ENCODE measurements at places on chromosomes 4 and X. TPM values are rescaled to one million over a fixed set of nuclear protein-coding genes. Genes with fewer than 3 reads are reported as not detected.

Gene PFKFB1
- total RNA-seq, result 0.22 TPM

Gene CTAG2
- total RNA-seq, result 0.39 TPM

Gene PHKA1
- 19.6 TPM for total RNA-seq

Gene LDB2
- total RNA-seq, result 0.11 TPM

Gene TMEM31
- total RNA-seq, result 0.39 TPM

Gene VCX3B
- not detected for total RNA-seq

Gene IL2RG
- not detected for total RNA-seq

Gene CPZ
- total RNA-seq, result 10.4 TPM

Gene ARX
- not detected for total RNA-seq

Gene STBD1
- total RNA-seq, result 2.9 TPM

Gene QRFPR
- not detected for total RNA-seq

Gene HELT
- not detected for total RNA-seq

Gene GPC3
- total RNA-seq, result 22.8 TPM

Gene SPANXN4
- not detected for total RNA-seq

Gene PRDM8
- not detected for total RNA-seq

Gene MAGEC2
- total RNA-seq, result not detected

Gene CCDC160
- total RNA-seq, result 0.79 TPM

Gene P2RY10
- not detected for total RNA-seq

Gene SLC9A7
- under 0.01 TPM for total RNA-seq

Gene MGAT4D
- total RNA-seq, result not detected

Gene SYN1
- total RNA-seq, result not detected

Gene RXFP1
- total RNA-seq, result not detected

Gene FHDC1
- total RNA-seq, result 4.7 TPM

Gene RENBP
- total RNA-seq, result under 0.01 TPM

Gene NAP1L2
- total RNA-seq, result not detected

Gene NRK
- total RNA-seq, result 6.1 TPM

Gene TASL
- not detected for total RNA-seq

Gene KCNIP4
- total RNA-seq, result 3.1 TPM

Gene FAM149A
- total RNA-seq, result 1.5 TPM

Gene STOX2
- total RNA-seq, result 2.5 TPM

Gene PCDH18
- 0.87 TPM for total RNA-seq

Gene MAGEA6
- not detected for total RNA-seq

Gene CXCL11
- not detected for total RNA-seq
